ENCODE measurements at places on chromosomes 2 and 18.

DNA sequence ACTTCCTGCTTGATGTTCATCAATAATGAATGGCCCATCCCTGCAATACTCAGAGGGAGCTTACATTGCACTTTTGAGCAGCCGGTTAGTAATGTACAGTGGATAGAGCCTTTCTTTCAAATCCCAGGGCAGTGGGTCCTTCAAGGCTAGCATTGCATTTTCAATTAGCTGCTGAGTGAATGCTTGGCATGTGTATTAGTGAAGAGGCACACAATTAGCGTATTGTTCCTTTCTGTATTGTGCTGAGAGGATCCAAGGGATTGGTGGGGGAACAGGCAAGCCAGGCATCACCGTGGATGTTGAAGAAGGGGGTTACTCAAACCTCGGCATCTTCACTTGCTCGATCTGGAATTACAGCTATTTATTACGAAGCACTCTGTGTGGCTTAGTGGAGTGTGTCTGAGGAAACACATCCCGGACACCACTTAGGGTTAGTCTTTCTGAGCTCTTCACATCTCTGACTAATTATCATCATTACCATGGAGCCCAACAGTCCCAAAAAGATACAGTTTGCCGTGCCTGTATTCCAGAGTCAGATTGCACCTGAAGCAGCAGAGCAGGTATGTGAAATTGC, at the start of gene PPP1R1C:
Gene PPP1R1C (plus strand): TSS at position 222 of the 574 bp plus-strand sequence. CDS start 258 bp downstream, at position 480.
- no peak for DNase-seq

DNA sequence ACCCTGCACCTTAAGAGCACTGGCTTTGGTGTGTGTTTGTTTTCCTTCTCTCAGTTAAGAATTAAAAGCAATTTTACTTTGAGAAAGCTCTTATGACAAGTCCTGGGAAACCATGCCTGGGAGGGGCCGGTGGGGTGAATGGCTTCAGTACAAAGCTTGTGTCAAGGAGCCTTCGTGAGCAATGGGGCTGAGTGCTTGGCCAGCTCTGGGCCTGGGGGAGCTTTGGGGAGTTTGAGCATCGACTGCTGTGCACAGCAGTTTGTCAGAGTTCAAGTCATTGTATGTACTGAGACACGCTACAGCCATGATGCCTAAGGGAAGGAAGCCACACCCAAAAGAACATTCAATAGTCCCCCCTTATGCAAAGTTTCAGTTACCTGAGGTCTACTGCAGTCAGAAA, 75.8 kb downstream of the ARHGEF4 start:
- no peak for DNase-seq

DNA sequence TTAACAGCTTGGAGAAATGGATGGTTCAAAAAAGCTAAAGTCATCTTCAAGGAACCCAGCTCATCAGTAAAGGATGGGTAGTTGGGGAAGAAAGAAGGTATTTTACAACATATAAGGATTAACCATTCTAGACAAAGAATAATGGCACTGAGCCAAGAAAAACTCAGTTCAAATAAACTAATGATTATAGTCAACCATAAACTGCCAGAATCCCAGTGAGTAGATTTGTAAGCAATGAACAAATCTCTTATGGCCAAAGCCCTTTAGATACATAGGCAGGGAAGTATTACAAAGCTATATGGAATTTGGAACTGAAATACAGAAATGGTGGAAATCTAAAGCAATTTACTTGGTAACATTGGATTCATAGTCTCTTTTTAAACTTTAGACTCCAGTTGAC, 92.4 kb upstream of the ZFP36L2 start:
- peak; percentile 31 for DNase-seq

DNA sequence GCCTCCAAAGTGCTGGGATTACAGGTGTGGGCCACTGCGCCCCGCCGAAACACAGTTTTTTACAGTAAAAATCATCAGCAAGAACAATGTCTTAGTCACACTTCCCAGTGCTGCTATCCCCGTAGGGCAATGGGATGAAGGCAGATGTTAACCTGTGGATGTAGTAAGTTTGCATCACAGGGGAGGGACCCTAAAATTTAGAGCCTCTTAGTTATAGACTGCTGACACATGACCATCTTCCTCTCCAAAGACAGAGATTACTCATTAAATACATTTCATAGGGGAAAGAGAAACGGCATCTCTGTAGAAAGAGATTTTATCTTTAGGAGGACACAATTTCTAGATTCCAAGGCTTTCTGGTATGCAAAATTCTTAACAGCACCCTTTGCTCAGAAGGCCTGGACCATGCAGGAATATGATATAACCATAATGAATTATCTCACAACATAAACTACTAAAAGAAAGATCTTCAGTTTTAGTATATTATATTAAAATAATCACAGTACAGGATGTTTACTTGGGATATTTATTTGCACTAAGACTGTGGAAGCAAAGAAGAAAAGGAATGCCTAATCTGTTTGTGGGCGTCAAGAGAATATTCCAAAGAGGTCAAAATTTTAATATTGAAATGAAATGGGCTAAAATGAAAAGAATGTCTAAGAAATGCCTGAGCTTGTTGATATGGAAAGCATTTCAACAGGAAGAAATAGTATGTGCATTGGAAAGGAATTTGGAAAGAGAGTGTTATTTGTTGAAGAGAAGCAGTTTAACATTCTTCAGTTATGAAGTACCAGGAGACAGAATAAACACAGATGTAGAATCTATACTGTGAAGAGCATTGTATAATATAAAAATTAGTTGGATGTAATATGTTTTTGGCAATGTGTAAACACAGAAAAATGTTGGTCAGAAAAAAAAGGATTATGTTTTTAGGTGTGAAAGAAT, 1228.3 kb upstream of the CHAC2 start:
- no peak for DNase-seq

DNA sequence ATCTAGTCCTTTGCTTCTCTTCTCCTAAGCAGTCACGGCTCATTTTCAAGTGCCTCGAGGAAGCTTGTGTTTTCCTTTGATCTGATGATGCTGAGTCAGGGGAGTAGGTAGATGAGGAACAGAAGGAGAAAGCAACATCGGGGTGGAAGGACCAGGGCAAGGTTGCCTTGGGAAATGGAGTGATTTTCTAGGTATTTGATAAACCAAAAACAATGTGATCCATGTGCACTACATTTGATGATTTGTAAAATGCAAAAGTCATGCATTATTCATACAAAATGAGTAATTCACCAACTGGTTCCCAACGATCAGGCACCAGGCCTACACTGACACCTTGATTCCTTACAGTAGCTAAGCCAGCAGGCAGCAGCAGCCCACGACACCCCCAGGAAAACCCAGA, 205.3 kb downstream of the ANAPC1 start:
- peak; percentile 64 for DNase-seq

DNA sequence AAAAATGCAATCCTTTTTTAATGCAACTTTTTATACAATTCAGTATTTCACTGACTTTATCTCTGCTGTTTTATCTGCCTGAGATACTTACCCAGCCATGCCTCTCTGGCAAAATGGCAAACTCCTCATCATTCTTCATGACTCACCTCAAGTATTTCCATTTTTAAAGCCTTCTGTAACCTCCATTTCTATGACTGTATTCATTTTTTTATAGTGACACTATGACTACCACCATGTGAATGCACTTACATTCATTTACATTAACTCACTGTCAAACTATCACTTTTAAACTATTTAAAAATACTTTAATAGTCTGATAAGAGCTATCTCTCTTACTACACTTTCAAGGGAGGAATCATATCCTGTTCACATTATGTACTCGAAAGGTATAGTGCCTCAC, 99.4 kb upstream of the SCN7A start:
- DNase-seq = peak; percentile 84

GRCh38 chr2:230225486-230225885, at the start of gene SP140:
Gene SP140 (plus strand): TSS chr2:230225736. CDS start chr2:230225845, 109 bp downstream.
- no peak for DNase-seq

- no peak for DNase-seq
Measured at GRCh38 chr2:173692068-173692467, 273.1 kb downstream of the SP3 start.

DNA sequence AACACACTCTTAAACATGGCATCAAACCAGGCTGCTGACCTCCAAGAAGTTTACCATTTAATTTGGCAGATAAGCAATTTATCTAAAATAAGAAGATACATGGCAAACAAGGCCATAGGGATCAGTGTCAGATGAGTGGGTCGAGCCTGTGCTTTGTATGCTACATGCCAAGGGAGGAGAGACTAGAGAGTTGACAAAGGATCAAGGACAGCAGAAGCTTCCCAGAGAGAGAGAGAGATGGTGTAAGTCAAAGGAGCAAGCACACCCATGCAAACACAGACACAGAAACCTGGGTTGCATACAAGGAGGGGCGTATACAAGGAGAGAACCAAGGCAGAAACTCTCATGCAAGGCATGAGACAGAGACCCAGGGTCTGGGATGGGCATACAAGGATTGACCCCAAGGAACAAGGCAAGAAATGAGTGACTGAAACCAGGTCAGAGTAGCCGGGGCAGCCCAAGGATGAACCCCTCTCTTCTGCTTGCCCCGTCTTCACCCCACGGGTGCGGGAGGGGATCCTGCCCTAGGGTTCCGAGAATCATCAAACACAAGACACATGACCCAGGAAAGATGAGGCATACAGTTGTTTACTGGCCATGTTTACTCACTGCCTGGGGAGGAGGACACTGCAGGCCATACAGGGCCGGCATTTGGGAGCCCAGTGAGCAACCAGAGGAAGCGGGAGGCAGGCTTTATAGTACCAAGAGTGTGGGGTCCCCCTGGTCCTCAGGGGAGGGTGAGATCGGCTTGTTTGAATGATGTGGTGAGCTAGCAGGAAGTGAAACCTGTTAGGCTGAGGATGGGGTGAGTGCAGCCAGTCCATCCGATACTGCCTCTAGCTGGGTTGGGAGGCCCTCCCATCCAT, 529.2 kb upstream of the ID2 start:
- no peak for DNase-seq

DNA sequence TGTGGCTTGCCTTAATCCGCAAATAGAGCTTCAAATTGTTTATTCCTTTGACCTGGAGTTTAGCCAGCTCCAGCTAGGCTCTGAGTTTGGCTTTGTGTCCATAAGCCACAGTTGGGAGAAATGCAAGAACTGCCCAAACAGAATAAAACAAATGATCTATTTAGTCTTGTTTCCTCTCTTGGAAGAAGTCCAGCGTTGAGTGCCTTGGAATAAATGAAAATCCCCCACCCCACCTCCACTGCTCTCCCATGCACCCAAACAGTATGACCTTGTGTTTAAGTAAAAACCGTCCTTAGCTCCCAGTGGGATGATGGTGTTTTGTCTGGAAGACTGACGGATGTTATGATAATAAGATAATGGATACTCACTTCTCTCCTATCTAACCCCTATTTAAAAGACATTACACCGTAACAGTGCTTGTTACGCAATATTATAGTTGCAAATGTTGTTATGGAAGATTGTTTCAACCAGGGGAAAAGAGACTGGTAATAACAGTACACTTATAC, 3.2 kb upstream of the SERPINE2 start:
- DNase-seq = no peak

DNA sequence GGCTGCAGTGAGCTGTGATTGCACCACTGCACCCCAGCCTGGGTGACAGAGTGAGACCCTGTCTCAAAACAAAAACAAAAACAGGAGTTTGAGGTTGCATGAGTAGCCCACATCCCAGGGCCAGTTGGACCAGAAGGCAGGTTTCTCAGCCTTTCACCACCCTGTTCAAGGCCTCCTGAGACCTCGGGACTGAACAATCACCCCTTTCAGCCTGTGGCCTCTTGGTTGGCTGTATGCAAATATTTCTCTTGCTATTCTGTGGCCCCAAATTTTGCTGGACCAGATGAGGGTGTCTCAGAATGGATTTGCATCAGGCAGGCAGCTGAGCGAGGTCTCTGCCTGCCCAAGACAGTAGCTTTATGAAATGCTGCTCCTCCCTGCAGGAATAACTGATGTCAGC, 56.9 kb downstream of the DPYSL5 start:
- no peak for DNase-seq

DNA sequence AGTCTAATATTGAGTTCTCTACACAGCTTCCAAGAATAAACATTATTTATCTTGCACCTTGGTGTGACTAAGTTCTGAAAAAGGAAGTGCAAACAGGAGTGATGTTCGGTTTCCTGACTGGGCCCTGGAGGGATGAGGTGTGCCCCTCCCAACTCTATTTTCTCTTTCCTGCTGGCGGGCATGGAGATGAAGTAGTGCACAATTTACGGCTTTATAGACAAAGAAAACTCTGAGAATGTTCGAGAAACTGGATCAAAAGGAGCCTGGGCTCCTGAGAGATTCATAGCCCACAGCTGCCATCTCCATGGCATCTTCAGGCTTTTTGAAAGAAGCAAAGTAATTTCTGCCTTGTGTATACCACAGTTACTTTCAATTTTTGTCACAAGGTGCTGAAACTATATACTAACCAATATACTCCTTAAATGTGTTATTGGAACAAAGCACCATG, 22.3 kb downstream of the LRATD1 start:
- DNase-seq = no peak

DNA sequence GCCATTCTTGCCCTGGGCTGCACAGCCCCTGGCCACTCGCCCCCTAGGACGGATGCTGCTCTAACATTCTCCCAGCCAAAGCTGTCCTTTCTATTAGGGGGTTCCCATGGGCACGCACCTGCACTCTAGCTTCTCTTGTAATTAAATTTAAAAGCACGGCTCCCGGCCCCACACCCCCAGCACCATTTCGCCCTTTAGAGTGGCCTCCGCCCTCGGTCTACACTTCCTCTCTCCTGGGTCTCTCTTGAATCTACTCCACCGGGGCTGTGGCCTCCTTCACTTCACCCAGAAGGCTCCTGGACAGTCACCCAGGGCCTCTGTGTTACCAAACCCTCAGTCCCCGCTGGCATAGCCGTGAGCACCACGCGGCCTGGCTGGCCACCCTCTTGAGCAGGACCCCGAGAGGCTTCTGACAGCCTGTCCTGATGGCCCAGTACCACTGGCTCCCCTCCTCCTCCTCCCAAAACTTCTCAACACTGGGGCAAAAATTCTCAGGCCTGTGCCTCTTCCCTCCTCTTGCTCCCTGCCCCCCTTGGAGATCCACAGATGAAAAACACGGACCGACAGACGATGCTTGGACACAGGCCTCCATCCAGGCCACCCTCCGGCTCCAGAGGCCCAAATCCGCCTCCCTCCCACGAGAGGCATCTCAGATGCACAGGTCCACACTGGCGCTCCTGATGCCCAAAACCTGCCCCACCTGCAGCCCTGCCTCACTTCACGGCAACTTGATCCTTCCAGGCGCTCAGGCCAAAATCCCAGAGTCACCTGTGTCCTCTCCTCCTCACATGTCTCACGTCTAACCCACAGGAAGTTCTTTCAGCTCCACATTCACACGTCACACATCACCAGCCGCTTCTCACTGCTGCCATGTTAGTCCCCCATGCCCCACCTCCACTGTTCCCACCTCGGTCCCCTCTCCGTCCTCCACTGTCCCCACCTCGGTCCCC, 6.9 kb upstream of the RAB17 start:
- no peak for DNase-seq

- DNase-seq = no peak
Measured at GRCh38 chr18:34258176-34258575, 33.5 kb upstream of the NOL4 start.
